CD4-positive, alpha-beta T cell treated with Interferon alpha-2 for 1 hour (primary cell): ENCODE measurements at places on chromosomes 5 and 9.

DNA sequence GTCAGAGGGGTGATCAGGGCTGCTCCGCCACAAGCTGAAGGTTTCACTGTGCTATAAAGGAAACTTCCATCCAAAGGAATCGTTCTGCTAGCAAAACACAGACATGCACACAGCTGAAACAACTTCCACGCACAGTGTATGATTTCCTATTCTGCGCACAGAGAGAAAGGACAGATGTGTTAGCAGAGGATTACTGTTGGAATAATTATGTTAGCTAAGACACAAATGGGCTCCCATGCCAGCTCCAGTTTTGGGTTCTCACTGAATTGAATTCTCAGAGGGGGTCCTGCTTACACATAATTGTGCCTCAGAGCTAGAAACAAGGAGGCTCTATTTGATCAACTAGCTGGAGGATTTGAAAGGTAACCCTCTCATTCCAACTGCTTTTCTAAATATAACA lies 352.4 kb downstream of the IRX2 start:
- no peak for DNase-seq

GRCh38 chr9:96204853-96205252 lies 97.1 kb downstream of the HSD17B3 start:
- DNase-seq, result no peak

DNA sequence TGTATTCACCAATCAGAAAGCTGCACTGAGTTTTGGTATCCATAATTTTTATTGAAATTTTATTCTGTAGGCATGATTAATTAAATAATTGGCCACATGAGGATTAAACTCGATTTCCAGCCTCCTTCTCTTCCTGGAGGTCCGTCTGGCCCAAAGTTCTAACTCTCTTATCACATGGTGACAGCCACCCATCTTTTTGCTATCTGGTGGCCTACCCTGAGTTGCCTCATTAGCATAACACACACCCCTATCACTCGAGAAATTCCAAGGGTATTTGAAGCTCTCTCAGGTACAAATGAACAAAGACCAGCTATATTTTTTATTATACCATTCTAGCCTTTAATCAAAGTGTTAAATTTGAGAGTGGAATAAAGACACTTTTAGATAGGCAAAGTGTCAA lies 57.7 kb downstream of the APC start:
- no peak for DNase-seq

DNA sequence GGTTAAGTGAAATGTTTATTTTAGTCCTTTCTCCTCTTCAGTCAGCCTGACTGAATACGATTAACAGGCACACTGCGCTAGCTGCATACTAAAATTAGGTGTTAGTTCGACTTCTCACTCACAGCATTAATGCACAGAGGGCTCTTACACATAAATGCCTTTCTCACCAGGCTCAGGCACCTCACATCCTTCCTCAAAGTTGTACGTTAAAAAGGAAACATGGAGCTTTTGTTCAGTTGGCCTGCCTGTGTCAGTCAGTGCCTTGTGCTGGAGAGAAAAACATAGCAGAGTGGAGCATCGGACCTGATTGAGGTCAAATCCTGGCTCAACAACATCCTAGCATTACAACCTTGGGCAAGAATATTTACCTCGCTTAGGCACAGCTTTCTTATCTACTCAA lies 236.0 kb upstream of the ZNF462 start:
- no peak for DNase-seq

- no peak for DNase-seq
These were observed 130.9 kb downstream of the HTR1A start for GRCh38 chr5:63831381-63831780.

GRCh38 chr5:6820851-6821479 lies 107.7 kb downstream of the TENT4A start:
- peak; percentile 13 for DNase-seq

GRCh38 chr9:70043689-70044489 lies at the start of gene MAMDC2:
TSS of gene MAMDC2 (plus strand) at chr9:70043848. CDS start at chr9:70044198, 350 bp downstream.
- no peak for DNase-seq
